ENCODE measurements at places on chromosomes 12 and 14. TPM values are rescaled to one million over a fixed set of nuclear protein-coding genes. Genes with fewer than 3 reads are reported as not detected.

GRCh38 chr14:43687921-43688320 lies 819.2 kb downstream of the FSCB start:
- no peak overlapping the region for H3K27ac ChIP-seq
- H3K4me3 ChIP-seq: no peak overlapping the region
- DNase-seq: no peak
- H3K4me1 ChIP-seq: no peaks in the 10 kb centered on the region
- no peaks in the 10 kb centered on the region for H3K27me3 ChIP-seq

The POTEM gene
- not detected for total RNA-seq

The CBLN3 gene
- 7.4 TPM for total RNA-seq

The SOAT2 gene
- 1.00 TPM for total RNA-seq

The M6PR gene
- total RNA-seq: 226 TPM
